Hepatocyte (in vitro differentiated cells): ENCODE measurements at places on chromosomes 16 and 17. TPM values are rescaled to one million over a fixed set of nuclear protein-coding genes. Genes with fewer than 3 reads are reported as not detected.

Gene CLEC18C
- not detected in 2 replicates for total RNA-seq

DNA sequence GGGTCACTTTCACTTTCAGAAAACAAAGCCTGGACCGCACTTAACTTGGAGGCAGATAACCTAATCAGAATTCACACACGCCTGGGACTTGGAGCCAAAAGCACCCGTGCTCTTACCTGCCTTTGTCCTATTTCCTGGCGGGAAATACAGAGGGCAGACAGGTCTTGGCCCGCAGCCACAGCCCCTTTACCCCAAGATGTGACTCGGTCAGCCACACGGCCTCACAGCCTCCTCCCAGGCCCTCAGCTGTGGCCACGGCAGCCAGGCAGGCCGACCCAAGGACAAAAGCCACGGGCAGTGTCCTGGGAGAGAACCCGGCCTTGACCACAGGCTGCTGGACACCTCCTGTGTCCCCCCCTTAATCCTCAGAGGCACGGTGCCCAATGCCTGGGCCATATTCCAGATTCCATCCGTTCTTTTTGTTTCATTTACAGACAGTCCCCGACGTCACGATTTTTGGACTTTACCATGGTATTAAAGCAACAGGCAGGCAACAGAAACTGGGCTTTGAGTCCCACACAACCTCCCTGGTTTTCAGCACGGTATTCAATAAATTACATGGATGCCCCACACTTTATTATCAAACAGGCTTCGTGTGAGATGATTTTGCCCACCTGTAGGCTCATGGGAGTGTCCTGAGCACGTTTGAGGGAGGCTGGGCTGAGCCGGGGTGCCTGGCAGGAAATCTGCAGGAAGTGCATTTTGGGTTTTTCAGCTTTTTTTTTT is 30.1 kb upstream of the GAA start:
- no peak for DNase-seq

DNA sequence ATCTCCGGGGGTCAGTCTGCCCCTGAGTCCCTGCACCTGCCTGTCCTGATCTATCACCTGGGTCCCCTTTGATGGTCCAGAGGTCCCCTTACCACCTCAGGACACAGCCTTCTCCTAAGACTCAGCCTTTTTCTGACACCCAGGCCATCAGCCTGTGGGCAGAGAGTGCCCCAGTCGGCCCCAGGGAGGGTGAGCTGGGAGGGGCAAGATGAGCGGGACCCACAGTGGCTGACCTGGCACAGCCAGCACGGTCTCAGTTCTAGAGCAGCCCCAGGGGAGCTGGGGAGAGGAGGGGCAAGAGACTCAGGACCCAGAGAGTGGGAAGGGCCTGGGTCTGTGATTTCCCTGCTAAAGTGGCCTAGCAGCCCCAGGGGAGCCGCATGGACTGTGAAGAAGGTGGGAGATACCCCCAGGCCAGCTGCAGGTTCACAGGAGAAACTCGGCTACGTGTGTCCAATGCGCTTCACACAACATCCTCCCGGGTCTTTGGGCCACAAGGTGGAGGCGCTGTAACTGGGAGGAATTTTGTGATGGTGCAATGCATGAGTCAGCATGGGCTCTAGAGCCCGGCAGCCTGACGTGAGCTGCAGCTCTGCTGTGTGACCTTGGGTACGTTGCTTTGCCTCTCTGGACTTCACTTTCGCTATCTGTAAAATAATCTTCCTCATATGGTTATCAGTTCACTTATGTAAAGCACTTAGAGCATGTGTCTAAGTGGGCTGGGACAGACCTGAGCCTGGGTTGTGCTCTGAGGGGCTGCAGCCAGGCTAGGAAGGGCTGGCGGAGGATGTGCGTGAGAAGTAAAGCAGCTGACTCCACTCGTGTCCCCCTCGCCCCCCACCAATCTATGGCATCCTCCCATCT is 67.2 kb upstream of the LHX1 start:
- no peak for DNase-seq

DNA sequence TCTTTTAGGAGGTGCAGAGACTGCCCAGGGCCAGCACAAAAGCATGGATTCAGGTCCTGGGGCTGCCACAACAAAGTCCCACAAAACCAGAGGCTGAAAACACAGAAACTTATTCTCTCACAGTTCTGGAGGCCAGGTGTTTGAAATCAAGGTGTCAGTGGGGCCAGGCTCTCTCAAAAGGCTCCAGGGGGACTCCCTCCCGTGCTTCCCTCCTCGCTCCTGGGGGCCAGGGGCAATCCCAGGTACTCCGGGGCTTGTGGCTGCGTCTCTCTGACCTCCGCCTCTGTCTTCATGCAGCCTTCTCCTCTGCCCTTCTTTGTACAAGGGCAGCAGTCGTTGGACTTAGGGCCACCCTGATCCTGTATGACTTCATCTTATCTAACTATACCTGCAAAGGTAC is 8.3 kb upstream of the RBFOX3 start:
- DNase-seq = no peak

DNA sequence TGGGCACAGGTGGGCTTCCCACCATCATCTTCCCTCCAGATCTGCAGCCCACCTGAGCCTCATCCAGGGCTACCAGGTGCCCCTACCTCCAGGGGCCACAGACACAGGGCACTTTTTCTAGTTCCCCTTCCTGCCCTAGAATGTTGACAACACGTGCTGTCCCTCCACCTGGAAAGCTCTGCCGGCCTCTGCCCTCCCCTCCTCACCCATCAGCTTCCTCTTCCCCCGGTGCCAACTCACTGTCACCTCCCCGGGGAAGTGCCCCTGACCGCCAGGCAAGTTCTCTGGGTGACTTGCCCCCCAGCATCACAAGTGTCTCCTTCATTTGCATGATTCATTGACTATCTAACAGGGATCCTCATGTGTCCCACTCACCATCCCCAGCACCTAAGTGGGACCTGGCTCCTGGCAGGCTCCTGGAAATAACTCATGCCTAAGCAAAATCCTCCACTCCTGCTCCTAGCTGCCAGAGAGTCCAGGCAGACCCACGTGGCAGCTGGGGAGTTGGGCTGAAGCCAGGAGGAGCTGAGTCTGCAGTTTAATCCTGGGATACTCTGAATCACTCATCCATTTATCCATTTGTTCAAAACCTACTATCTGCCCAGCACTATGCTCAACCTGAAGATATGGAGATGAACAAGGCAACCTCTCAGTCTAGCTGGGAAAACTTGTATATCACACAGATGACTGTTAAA is 304.4 kb downstream of the FOXL1 start:
- DNase-seq = peak; percentile 70
